Caudate nucleus (tissue), 63 donors: ENCODE measurements at places on chromosomes 11 and 22.

DNA sequence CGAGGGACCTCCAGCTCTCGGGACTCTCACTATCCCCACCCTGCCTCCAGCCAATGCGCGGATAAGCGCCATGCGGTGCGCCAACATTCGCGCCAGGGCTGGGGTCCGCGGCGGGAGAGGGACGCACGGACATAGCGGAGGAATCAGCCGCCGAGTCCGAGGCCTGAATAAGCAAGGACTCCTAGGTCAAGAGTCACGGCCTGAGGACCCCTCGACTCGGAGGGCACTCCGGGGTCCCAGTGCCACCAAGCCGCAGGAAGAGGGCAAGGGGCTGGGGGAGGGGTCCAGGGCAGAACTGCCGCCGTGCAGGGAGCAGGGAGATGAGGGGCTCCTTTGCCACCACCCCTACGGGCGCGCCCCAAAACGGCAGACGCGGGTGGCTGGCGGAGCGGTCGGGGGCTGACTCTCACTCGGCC lies 552 bp downstream of the DSCAML1 start:
- no peak for DNase-seq

GRCh38 chr11:14914536-14914935 lies 22.5 kb upstream of the CYP2R1 start:
- no peak for DNase-seq

DNA sequence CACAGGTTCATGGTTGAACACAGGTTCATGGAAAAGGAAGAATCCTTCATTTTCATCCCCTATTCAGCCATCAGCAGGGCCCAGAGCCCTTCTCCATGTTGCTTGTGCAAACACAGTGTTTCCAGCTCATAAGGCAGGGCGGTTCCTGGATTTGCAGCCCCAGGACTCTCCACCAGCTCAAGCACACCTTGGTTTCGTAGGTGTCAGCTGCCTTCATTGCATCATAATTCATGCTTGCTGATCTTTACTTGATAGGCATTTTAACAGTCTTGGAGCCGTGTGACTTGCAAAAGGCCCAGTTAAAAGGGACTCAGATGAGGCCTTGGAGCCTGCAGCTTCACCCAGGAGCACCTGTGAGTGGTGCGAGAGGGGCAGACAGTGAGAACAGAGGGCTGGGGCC lies 318.1 kb upstream of the B3GAT1 start:
- no peak for DNase-seq

DNA sequence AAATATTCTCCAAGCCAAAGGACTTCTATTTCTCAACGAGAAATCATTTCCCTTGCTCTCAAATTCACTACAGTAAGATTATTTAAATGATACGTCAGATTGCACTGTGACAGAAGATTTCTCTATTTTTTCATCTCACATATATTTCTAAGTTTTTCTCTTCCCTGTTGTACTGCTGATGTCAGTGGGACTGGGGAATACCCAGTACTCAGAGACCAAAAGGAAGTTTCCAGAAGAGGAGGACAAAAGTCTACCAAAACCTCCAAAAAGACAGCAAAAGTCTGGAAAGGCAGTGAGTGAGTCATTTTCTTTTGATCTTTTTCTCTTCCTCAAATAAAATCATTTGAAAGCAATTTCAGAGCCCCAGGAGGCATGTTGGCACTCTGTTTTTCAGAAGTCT lies 149.8 kb upstream of the PITPNB start:
- no peak for DNase-seq

DNA sequence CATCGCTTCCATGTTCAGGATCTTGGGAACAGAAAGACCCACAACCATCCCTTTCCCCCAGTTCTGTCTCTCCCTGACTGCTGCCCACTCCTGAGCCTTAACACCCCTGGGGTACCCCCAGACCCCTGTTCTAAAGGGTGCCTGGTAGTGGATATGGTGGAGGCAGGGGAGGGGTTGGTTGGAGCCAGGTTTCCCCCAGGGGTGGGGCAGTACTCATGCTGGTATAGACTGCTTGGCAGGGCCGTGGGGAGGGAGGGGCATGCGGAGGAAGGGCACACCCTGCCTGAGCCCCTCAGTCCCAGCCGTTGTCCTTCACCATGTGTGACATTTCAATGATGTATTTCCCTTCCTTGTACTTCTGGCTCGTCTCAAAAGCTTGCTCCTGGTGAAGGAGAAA lies 4.0 kb downstream of the YPEL4 start:
- no peak for DNase-seq

GRCh38 chr11:9783986-9784385 lies 120.1 kb downstream of the SWAP70 start:
- DNase-seq, result no peak

- DNase-seq, result no peak
Observed at GRCh38 chr11:93821617-93822016, 28.8 kb downstream of the VSTM5 start.

DNA sequence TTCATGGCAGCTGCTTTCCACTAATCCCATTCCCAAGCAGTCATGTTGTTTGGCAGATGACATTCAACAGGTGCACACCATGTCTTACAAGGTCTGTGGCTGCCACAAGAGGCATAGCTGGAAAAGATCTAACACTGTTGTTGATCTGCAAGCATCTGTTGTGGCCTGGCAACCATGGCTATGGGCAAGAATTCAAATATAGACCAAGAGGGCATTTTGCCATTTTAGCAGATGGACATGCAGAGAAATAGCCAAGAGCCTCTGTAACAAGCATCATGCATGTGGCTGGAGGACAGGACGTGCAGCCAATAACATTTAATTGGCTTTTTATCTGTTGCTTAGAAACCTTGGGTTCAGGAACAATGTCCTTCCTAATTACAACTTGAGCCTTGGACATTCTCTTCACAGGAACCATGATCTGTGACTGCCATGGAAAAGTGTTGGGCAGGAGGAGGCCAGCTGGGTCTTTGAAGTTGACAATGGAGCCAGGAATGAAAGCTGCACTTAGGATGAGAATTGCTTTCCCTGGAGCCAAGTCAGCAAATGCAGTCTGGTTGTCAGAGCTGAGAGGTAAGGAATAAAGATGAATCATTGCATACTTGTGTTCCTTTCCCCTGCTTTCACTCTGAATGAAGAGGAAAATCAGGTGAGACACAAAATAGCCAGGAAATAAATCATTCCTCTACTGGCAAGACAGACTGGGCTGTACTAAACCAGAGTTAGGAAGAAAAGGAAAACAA lies 113.6 kb upstream of the ANO5 start:
- no peak for DNase-seq

GRCh38 chr11:73184953-73185671 lies 33.0 kb upstream of the P2RY2 start:
- DNase-seq, result peak; percentile 32

DNA sequence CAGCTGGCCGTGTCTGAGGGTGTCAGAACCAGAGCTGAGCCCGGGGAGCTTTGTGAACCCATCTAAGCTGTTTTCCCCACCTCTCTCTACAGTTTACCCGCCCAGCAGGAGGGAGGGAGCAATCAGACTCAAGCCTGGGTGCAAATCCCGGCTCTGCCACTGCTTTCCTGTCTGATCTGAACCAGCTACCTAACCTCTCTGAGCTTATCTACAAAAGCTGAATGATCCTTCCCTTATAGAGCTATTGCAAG lies 252 bp downstream of the APOL2 start:
- no peak for DNase-seq

DNA sequence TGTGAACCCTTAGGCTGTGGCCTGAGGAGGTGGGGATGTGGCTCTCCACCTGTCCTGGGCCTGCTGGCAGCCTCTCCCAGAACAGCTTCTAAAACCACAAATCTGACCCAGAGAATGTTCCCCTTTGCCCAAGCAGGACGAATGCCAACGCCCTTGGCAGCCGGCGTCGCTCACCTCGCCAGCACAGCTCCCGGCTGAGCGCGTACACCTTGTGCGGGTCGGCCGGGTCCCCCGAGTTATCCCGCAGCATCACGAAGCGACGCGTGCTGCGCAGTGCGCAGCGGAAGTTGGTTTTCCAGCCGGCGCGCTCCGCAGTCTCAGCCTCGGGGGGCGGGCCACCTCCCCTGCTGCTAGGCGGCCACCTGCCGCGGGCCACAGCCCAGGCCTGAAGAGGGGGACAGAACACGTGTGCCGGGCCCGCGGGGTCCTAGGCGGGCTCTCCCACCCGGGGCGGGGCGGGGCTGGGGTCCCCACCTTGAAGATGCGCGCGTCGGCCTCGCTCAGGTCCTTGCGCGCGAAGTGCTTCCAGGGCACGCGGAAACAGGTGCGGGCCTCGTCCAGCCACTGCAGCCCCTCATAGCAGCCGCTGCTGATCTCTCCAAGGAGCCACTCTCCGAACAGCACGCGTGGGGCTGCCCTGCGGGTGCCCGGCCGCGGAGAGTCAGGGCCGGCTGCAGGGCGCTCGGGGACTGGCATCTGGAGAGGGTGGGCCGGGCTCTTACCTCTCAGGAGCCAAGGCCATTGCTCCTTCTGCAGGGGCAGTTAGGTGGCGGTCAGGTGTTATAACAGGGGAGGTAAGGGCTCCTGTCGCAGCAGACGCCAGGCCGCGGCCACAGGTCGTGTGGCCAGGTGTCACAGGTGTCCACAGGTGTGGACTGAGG lies 887 bp downstream of the IRF7 start:
- DNase-seq, result no peak

GRCh38 chr22:28810821-28811491 lies 10.6 kb upstream of the XBP1 start:
- peak; percentile 9 for DNase-seq

DNA sequence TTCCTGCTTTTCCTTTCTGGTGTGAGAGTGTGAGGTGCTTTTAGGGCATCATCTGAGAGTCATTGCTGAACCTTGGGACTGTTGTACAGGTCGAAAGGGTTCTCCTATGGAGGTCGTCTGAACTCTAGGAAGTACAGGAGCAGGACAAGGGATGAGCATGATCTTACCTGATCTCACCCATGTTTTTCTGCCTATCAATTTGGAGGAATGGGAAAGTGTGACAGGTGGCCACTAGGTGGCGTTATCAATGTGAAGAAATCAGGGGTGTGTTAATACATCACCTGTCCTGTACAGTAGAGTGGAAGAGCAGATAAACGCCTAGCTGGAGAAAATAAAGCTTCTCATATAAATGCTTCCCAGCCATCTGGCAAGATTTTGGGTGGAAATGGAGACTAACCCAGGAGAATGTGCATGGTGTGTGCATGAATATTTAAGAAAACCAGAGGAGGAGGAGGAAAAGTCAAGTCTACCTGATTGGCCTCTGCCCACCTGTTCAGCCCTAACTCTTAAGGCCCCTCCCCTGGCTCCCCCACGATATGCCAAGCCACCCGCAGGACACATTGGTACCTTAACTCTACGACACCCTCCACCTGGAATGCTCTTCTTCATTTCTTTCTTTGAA lies 72.0 kb upstream of the NARS2 start:
- DNase-seq, result no peak

DNA sequence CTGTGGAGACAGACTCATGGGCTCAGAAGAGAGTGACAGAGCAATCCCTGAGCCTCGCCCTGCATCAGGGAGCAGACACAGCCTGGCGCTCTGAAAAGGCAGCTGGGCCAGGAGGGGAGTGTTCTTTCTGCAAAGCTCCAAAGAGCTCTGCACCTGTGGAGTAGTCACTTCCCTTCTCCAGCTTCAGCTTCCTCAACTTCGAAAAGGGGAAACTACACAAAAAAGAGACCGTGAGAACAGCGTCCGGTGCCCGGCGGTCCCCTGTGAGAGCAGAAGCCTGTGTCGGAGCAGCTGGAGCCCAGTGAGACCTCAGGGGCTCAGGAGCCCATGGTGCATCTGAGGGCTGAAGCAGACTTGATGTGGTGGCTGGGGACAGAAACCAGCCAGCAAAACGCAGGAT lies 35.1 kb downstream of the TP53I11 start:
- no peak for DNase-seq

DNA sequence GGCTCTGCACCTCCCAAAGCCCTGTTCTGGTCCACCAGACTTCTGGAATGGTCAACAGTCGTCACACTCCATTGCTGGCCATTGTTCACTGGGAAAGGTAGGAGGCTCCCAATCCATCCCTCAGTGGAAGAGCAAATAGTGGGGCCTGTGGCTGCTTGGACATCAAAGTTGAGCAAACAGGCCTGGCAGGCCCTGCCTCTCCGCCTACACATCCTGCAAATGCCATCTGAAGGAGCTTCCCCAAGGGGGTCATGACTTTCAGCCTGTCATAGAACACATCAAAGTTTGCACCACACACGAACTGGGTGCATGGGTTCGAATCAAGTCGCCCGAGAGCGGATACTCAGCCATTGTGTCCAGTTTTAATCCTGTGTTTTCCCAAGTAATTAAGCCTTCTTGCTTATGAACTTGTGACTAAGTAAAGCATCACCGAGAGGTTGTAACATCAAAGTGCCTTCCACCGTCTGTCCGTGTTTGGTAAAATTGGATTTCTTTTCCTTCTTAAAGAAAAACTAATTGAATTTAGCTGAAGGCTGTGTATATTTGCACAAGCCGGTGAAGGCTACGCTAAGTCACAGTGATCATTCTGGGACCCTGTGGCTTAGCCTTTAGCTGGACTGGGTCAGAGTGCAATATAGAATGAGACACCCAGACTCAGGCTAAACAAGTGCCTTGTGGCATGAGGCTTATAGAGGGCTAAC lies 36.1 kb downstream of the CLPB start:
- no peak for DNase-seq

DNA sequence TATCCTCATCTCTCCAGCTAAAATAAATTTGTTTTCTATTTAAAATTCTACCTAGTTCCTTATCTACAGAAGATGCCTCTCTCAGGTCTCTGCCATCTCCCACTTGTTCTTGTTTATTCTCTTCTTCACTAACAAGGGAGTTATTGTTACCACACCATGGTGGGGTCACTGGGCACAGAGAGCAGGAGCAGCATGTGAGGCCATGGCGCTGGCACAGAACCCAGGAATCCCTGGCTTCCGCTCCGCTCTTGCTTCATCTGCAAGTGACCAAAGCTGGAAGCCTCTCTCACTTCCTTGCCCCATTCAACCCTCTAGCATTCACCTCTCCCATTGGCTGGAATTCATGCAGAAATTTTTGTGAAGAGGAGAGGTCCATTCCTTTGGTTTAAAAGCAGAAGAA lies 190.7 kb upstream of the NCAM1 start:
- peak; percentile 88 for DNase-seq

DNA sequence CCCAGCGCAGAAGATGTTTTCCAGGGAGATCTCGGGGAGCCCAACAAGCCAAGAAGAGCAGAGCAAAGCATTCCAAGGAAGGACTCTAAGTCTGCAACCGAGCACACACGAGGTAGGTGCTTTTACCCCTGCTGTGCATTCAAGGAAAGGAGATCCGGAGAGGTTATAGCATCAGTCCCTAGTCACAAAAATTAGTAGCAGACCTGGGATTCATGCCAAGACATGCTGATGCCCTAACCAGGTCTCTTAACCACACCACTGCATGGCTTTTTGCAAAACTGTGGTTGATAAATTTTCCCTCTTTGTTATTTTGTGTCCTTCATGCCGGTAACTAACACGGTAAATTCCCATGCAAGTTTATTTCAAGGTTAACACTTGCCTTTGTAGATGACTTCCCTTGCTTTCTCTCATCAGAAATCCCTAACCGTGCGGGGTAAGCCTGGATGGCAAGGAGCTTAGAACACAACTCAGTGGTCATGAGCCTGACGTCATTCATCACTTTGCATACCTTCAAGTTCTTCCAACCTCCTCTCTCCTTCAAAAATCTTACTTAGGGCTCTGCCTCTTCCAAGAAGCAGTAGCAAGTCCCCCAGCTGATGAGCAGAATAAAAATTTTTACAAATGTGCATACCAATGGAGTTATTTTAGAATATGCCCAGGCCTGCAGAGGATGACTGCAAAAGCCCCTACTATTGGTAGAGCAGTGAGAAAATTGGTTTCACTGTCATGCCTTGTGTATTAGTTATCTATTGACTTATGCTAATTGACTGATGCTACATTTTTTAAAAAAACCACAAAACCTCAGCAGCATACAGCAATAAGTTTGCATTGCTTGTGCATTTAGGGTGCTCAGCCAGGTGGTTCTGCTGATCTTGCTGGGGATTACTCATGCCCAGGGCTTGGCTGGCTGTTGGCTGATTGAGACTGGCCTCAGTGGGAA lies 465.1 kb downstream of the MN1 start:
- DNase-seq, result no peak
